Calu3 (cell line): ENCODE measurements at places on chromosomes 2 and 18.

DNA sequence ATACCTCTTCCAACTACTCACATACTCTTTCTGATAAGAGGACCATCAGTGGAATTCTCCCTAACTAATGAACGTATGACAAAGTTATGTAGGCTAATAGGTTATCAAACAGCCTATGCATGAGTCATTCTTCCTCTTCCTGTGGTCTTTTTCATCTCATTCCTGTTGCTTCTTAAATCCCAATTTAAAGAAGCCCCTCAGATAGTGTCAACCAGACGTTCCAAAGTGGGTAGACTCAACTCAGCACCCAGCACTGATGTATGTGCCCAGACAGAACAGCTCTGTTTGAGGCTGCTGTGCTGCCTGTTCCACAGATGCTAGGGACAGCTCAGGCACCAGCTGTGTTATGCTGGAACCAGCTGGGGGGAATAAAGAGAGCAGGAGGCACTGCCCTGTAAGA, 52.6 kb downstream of the CXCR4 start:
- peak; percentile 4 for DNase-seq

DNA sequence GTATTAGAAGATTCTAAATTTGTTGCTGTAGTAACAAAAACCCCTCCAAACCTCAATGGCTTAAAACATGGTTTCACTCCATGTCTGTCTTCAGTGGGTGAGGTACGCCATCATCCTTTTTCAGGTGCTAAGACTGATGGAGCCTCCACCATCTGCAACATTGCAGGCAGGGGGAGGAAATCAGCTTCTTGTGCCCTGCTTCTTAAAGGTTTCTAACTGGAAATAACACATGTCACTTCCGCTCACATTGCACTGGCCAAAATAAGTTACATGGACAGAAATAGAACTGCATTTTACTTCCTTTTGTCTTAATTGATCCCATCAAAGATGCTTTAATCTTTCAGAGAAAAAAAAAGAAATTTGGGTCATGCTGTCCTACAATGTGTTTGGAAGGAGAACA, 94.1 kb downstream of the GALNT3 start:
- no peak for DNase-seq

GRCh38 chr18:7388741-7389140, 157.9 kb downstream of the LRRC30 start:
- no peak for DNase-seq

GRCh38 chr2:239255218-239255617, 145.6 kb downstream of the HDAC4 start:
- DNase-seq = no peak

DNA sequence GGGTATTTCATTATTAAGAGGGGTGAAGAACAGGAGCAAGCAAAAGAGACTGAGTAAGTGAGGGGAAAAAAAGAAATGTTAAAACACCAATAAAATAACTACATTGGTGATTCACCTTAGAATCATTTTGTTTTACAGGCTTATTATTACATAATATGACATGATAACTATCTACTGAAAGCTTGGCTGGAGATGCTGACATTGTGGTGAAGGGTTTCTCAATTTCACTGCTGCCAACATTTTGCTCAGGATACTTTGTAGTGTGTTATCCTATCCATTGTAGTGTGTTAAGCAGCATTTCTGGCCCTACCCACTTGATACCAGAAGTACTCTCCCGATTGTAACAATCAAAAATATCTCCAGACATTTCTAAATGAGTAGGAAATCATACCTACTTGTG, 1564.6 kb upstream of the NXPH2 start:
- no peak for DNase-seq

DNA sequence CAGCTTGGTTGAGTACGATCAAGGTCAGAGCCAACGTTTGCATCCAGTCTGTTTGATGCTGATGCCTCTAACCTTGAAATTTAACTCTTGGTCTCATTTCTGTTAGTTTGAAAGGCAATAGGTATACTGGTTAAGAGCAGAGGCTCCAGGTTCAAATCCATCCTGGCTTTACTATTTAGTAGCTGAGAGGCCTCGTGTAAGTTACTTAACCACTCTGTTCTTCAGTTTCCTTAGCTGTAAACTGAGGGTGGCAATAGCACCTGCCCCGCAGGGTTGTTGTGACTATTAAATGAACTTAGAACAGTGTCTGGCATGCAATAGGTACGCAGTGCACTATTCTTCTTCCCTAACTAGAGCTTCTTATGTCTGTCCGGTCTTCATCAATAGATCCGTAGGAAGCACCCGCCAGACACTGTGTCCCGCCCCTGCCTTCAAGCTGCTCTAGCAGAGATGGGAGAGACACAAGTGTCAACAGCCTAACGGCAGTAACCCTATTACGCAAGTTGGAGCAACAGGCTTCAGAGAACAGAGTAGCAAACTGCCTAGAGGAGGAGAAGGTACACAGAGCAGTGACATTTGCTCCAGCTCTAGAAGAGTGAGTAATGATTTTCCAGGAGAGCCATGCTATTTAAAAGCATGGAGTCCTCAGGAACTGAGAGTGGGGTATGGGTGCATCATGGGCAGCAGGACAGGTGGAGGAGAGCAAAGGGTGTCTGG, 62.7 kb upstream of the ST3GAL5 start:
- no peak for DNase-seq

DNA sequence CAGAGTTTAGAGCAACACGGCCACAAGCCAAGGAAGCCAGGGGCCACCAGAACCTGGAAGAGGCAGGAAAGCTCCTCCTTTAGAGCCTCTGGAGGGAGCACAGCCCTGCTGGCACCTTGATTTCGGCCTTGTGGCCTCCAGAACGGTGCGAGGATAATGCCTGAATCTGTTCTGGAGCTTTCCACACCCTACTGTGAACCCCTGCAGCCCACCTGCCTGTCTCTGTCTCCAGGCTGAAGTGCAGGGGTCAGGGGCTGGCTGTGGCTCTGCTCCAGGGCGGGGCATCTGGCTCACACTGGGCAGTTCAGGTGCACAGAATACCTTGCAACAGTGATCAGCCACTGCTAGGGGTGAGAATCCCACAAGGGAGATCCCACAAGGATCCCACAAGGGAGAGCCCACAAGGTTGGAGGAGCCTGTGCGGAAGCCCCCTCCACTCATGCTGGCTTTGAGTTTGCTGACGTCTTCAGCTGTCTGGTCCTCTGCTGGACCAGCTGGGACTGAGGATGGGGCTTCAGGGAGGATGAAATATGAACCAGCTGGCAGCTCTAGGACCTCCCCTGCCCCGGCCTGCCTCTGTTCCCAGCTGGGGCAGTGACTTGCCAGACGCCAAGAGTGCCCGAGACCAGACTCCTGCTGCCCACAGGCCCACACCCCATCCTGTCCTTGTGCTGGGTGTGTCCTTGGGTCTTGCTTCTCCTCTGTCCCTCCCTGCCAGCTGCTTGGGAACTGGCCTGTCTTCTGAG, 56.4 kb upstream of the OTOS start:
- no peak for DNase-seq

DNA sequence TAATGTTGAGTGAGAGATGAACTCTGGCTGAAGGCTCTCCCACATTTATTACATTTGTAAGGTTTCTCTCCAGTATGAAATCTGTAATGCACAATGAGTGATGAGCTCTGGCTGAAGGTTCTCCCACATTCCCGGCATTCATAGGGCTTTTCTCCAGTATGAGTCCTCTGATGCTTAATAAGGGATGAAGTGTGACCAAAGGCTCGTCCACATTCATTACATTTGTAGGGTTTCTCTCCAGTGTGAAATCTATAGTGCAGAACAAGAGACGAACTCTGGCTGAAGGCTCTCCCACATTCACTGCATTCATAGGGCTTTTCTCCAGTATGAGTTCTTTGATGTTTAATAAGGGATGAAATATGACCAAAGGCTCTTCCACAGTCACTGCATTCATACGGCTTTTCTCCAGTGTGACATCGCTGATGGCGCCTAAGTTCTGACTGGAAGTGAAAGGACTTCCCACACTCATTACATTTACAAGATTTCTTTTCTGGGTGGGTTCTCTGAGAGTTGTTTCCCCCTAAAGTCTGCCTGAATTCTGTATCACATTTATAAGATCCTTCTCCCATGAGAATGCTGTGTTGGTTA, 10.2 kb downstream of the ZNF514 start:
- no peak for DNase-seq

- DNase-seq = no peak
Measured at GRCh38 chr2:28463211-28463816, 32.5 kb upstream of the PLB1 start.
